ENCODE measurements at places on chromosomes 5 and 9. TPM values are rescaled to one million over a fixed set of nuclear protein-coding genes. Genes with fewer than 3 reads are reported as not detected.
A peak's percentile ranks its signal among the peaks of the same experiment; 100 is the strongest.

GFM2 gene
- total RNA-seq = 21.2 TPM

DNA sequence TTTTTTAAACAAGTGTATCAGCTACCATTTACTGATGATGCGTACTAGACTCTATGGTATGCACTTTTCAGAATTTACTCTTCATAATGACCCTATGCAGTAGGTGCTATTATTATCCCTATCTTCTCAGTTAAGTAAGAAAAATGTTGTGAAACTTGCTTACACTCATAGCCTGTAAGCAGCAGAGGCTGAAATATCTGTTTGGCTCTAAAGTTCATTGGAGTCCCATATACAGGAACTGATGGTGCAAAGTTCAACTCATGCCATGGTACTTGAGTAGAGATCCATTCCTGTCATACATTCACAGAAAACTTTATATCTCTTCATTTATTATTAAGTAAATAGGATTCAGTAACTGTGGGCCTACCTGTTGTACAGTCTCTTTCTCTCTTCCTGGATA, 41.4 kb upstream of the CCDC112 start:
- no peak for DNase-seq

GRCh38 chr9:89953824-89954615, 349.2 kb downstream of the GADD45G start:
- no peak for DNase-seq

GRCh38 chr5:113575074-113575473, 61.6 kb downstream of the YTHDC2 start:
- DNase-seq = no peak

MLANA gene
- total RNA-seq = not detected

DNA sequence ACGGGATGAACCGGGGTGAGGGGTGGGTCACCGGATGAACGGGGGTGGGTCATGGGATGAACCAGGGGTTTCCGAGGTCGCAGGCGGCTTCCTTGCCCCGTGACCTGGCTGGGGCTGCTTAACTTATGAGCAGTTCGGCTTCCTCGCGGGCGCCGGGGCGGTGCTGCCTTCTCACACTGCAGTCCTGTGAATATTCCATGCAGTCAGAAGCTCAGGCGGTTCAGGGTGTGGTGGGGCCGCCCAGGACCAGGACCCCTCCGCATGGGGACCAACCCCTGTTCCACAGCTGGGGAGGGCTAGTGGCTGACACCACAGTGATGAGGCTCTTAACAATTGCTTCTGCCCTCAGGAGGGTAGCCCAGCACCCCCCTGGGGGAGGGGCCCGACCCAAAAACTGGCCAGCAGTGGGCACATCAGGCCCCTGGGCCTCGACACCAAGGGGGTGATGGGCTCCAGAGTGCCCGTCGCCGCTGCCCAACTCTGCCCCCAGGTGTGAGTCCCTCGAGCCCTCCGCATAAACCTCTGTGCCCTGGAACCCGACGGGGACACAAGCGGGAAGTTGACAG, 30.9 kb upstream of the SLC9A3 start:
- DNase-seq = no peak

GRCh38 chr9:26856413-26857032, 36.1 kb downstream of the CAAP1 start:
- DNase-seq = no peak

DNA sequence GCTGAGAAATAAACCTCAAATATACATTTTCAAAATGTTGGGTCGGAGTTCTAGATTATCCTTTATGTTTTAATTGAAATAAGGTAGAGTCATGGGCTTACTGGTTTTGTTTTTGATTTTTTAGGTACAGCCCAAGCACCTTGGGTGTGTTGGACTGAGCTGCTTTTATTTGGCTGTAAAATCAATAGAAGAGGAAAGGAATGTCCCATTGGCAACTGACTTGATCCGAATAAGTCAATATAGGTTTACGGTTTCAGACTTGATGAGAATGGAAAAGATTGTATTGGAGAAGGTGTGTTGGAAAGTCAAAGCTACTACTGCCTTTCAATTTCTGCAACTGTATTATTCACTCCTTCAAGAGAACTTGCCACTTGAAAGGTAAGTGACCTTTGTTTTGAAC, 3.6 kb downstream of the CCNG1 start:
- no peak for DNase-seq

ANKRA2 gene
- 42.8 TPM for total RNA-seq

DNA sequence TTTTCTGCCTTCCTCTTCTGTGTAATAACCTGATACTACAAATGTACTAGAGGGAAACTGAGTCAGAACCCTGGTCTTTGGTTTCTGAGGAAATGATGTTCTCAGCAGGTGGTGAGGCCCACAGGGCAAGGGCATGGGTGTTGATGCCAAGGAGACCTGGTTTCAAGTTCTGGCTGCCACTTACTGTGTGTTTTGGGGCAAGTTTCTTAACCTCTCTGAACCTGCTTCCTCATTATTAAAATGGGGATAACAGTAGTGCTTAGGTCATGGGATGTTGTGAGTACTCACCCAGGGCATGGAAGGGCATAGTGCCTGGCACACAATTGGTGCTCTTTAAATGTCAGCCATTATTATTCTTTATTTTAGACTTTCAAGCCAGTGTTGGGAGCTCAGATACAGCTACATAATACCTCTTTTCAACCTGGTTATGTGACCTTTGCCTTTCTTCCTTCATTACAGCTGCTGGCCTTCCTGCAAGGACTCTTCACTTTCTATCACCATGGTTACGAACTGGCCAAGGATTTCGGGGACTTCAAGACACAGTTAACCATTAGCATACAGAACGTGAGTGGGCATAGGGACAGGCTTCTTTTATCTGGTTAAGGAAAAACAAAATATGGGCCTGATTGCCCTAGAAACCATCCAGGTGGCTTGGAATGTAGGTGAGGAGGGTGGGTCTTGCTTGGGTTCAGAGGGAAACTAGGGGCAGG, 131.5 kb downstream of the ARHGAP26 start:
- DNase-seq = no peak

ROR2 gene
- total RNA-seq = 0.07 TPM

DNA sequence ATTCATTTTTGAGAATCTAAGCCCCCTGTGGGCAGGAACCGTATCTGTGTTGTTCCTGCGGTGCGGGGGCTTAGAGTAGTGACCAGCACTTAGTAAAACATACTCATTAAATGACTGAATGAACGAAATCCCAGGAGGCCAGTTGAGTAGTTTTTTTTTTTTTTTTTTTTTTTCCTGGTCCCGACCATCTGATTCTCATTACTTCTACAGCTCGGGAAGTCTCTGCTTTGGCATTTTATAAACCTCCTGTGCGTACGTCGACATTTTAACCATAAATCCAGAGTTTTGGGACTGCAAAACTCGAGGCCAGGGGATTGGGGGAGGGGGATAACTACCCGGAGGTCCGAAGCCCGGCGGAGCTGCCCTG, 31.5 kb upstream of the SPRY4 start:
- DNase-seq = no peak

FOXI1 gene
- total RNA-seq = 0.16 TPM

DPP7 gene
- 469 TPM for total RNA-seq

GPR107 gene
- 21.6 TPM for total RNA-seq

DNA sequence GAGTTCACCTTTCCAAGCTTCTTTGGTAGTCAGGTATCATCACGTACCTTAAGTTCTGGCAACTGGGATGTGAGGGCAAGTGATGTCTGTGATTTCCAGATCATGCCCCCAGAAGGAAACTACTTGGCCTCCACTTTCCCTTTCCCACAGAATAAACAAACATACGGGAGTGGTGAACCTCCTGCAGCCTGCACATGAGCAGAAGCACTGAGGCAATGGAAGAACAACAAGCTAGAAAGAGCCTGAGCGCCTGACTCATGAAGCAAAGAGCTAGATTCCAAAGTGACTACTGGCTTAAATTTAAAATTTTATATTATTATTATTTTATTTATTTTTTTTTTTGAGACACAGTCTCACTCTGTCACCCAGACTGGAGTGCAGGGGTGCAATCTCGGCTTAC, 35.0 kb downstream of the ARL15 start:
- no peak for DNase-seq

DNA sequence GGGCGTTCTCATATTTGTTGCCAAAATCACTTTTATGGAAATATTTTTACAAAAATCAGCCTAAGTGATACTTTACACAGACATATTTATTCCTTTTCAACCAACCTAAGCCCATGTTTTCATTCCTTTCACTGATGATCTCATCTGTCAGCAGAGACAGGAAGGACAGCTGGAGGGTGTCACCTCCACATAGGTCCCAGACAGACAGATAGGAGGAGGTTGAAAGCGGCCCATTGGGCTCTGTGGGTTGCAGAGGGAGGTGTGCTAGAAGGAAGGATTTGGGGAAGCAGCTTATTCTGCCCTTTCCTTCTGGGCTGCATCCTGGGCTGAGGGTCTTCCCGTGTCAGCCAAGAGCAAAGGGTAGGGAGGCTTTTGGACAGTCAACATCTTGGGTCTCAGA, 26.0 kb upstream of the SEMA4D start:
- DNase-seq = peak; percentile 56

DNA sequence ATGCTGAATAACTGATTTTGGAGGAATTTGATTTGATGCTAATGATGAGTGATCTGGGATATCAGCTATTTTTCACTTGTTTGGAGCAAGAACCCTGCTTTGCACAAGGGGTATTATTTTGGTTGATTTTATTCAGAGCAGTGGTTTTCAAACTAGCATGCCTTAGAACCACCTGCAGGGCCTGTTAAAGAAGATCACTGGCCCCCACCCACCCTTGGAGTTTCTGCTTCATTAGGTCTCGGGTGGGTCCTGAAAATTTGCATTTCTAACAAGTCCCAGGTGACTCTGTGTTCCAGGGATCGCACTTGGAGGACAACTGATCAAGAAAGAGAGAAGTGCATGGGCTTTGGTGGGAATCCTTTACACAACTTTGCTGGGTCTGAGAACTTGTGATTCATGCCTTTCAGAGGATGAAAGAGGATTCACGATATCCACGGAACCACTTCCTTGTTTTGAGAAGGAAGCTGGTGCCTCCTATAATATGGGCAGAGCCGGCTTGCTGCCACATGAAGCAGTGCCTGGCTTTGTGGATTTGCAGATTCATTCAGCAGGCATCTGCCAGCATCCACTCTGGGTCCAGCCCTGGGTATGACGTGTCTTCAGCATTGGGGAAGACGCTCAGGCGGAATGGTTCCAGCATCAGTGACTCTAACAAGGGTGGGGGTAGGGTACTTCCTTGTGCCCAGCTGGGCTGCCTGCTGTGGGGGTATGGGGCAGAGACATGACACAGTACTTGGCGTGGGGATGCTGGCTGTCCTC, 106.6 kb upstream of the PITX1 start:
- DNase-seq = no peak

TICAM2 gene
- total RNA-seq = 0.82 TPM

GRCh38 chr5:40399349-40399748, 280.4 kb upstream of the PTGER4 start:
- DNase-seq = no peak

GRCh38 chr5:82334856-82335255, 56.7 kb upstream of the RPS23 start:
- DNase-seq = no peak
